ENCODE measurements at places on chromosomes 3 and 15.

DNA sequence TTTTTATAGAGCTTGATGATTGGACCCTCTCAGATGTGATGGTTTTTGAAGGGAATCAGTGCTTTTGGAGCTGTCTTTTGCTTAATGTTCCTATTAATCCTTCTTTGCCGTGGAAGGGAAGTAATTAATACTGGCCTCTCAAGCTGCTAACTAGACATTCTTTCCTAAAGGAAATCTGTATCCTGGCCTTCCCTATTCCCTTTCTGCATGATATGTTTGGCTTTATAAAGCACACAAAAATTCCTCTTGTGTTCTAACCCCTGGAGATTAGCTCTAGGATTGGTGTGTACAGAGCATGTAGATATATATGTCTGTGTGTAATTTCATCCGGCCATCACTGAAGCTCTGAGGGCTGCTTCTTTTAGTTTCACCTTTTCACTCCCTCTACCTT, 6.9 kb downstream of the ATXN7 start:
- no peak for DNase-seq

GRCh38 chr3:129618186-129618820, 11.8 kb upstream of the PLXND1 start:
- DNase-seq, result no peak

DNA sequence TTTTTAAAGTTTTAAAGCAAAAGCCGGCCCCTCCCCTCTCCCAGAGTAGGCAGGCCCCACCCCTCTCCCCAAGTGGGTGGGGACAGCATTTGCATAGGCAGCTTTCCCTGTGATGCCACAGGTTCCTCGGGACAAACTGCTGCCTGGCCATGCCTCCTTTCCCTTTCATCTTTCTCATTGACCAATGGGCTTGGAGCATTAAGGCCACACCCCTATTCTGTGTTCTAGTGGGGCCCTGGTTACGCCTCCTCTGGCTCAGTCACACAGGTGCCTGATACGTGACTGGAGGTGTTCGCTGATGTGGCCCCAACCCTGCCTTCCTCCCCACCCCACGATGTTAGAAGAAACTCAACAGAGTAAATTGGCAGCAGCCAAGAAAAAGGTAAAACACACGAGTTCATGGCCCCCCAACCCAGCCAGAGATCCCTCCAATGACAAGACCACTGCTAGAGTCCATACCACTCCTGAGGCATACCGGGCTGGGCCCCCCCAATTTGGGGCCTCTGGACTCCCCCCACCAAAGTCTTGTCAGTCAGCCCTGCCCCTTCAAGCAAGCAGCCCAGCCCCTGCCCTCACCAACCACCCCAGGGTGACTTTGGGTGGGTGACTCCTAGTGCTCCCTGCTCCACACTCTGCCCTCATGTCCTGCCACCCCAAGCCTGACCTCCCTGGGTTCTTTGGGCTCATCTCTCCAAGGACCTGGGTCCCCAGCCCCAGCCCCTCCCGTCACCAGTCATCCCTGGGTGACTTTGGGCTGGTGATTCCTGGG, 62.8 kb upstream of the CSPG4 start:
- no peak for DNase-seq

DNA sequence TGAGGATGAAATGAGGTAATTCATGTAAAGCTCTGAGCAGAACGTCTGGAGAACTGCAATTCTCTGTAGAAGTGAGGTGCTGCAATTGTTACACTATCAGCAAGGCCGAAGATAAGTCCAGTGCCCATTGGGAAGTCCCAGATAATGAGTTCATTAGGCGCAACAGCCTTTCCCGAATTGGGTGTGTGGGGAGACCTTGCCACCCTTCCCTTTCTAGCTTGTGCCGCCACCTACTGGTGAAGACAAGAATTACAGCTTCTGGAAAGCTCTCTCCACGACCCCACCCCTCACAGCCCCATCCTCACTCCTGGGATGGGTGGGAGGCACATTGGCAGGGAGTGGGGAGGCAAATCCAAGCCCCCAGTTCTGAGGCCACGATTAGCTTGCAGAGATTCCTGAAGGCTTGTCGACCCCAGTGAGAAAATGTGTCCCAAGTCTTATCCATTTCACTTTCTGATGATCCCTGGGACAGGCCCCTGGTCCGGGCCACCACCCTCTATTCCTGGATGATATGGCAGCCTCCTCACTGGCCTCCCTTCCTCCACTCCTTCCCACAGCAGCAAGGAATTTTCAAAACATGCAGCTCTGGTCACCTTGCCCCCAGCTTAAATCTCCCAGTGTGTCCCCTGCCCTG, 36.4 kb downstream of the FAM3D start:
- peak; percentile 14 for DNase-seq

GRCh38 chr3:179269152-179269707, 18.3 kb upstream of the KCNMB3 start:
- DNase-seq, result no peak

GRCh38 chr3:9100513-9100894, 137.2 kb upstream of the RAD18 start:
- no peak for DNase-seq

DNA sequence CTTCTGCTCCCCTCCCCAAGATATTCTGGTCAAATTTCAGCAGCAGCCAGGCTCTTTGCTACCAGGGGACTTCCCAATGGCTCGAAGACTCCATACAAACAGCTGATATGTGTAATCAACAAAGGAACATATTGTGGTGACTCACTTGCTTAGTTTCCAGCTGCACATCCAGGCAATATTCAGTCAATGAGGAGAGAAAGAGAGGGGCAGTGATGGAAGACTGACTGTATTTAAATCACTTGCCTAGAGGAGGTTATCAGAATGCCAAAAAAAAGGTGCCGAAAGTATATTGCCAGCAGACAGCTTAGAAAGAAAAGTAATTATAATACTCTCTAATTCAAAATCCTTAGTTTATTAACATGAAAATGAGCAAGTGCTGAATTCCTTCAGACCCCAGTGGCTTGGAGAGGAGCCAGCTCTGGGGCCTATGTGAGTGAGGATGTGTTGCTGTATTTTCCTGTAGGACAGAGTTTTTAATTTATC, 236.5 kb downstream of the LRTM1 start:
- DNase-seq, result no peak

GRCh38 chr3:42957573-42957972, 21.5 kb upstream of the GASK1A start:
- DNase-seq, result no peak

DNA sequence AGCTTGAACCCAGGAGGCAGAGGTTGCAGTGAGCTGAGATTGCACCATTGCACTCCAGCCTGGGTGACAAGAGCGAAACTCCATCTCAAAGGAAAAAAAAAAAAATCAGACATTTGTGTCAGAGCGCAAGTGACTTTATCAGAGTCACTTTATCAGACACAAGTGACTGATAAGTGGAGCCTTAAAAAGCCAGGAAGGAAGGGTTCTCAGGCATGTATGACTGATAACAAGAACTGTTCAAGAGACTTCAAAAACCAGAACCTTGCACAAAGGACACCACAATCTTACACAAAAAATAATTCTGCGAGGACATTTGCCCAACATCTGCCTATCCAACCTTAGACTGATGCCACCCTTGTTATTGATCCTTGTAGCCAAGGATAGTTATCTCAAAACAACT, 13.3 kb upstream of the CFAP44 start:
- DNase-seq, result no peak

DNA sequence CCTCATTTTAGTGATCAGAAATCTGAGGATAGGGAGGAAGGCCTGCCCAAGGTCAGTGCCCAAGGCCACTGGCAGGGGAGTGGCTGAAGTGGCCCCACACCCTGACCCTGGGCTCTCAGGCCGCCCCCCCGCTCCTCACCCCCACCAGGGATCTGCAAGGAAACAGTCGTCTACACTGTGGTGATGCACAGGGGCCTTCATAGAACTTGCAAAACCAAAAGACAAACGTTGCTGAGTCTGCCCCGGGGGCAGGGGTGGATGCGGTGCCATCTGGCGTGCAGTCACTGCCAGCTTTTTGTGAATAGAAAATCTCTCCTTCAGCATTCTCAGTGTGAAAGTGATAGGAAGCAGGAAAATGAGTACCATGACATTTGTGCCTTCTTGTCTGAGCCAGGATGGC, 41.3 kb downstream of the WHAMM start:
- DNase-seq, result no peak

GRCh38 chr15:100438570-100438969, 90.2 kb downstream of the CERS3 start:
- DNase-seq, result no peak

DNA sequence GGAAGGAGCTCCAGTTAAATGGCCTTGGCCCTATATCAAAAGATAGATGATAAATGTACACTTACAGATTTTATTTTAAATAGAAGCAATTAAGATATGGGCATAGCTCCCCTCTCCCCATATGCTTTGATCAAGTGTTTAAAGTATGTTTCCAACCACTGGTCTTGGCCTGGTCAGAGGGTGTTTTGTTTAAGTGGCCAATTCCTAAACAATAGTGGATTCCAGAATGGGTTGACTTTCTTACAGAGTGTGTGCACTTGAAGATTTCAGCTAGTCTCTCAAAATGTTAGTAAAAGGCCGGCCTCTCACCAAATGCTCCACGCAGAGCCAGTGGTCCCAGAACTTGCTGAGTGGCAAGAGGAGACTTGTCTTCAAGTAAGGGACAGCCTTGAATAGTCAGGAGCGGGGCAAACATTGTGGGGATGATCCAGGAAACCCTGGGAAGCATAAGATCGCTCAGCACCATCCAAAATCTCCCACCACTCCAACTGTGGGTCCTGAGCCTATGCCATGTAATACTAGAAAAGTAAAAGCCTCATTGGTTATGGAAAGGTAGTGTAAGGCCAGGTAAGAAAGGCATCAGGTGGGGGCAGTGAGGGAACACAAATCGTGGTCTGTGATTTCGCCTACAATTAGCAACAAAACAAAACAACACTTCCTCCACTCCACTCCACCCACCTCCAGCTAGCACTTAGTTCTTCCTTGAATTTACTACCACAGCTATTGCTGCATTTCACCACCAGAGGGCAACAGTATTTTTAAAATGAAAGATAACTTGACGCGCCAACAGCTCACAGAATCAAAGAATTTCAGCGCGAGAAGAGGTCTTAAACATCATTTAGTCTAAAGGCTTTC, 4.8 kb downstream of the RARRES1 start:
- no peak for DNase-seq

DNA sequence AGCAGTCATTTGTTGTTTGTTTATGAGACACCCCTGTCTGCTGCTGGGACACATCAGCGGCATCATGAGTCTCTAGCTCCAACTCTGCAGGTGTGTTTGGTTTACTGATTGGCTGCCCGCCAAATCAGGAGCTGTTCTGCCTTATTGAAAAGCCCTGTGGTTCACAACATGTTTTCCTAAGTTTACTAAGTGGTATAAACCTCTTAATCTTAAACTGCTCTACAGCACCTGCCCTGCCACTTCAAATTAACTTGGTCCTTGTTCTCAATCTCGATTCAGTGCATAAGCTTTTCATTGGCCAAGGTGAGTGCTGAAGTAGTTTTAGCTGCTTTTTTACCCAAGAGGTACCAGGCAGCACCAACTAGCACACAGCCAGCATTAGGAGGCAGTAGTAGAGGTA, 77.8 kb upstream of the WDR72 start:
- DNase-seq, result no peak

DNA sequence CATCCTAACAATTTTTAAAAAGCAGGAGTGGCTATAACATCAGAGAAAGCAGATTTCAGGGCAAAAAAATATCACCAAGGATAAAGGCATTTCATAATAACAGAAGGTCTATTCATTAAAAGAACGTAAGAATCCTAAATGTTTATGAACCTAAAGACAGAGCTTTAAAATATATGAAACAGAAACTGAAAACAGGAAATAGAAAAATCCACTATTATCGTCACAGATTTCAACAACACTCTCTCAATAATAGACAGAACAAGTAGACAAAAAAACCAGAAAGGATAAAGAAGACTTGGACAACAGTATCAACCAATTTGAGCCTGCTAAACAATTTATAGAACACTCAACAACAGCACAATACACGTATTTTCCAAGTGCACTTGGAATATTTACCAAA, 71.4 kb downstream of the FBXL22 start:
- DNase-seq, result no peak

DNA sequence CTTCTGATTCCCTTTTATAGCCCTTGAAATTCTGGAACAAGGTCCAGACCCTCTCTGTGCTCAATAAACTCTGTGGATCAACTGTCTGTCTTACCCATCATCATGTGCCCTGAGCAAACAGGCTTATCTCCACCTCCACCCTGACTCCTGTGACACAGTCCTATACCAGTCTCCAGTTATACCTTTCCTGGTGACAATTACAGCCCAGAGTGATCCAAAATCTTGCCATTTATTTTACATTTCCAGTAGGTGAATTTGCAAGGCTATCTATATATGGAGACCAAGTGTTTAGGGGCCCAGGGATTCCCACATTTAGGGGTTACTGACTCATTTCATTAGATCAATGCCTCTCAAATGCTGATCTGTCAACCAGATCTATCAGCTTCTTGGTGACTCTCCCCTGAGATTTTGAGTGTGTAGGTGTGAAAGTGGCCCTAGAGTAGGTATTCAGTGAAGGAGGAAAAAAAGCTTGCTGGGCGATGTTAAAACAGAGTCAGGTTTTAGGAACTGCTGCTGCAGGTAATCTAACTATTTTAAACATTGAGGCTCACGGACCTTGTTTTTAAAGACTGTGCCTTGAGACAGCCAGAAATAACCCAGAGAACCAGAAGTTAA, 229.6 kb upstream of the WNT5A start:
- DNase-seq, result no peak

DNA sequence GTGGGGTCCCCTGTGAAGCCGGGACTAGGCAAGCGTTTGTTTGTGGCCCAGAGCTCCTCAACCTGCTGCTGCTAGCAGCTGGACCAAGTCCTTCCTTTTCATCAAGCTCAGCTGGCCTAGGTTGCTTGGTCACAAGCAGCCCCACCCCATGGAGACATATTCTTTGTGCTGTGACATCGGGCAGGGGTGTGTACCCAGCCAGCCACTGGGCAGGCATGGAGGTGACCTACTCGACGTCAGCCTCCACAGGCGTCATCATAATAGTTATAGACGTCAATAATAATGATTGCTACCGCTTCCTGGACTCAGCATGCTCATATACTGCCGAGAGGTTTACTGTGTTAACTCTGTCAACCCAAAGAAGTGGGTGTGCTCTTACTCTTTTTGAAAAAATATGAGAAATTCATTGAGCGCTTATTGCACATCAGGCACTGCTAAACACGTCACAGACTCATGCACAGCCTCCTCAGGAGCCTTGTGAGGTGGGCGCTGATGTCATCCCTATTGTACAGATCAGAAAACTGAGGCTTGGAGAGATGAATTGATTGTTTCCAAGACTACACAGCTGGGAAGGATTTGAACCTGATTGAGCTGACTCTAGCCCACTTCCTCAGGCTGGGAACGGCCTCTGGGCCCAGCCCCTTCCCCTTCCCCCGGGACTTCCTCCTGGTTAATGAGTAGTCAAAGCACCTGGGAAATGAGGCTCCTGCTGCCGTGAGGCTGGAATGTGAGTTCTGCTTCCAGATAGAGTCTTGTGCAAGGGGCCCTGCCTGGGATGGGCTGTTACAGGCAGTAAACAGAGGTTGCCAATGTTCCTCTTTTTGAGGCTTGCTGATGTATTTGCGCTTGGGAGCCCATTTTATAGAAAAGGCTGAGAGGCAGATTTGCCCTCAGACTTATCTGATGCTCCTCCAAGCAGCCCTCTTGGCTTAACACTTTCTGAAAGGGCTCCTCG, 16.2 kb downstream of the SLC6A6 start:
- no peak for DNase-seq

GRCh38 chr3:134373271-134374104, 759 bp downstream of the AMOTL2 start:
- DNase-seq, result no peak

- no peak for DNase-seq
Measured at GRCh38 chr3:161231861-161232260, 10.8 kb downstream of the NMD3 start.

GRCh38 chr3:52341123-52341522, 25.0 kb downstream of the DNAH1 start:
- DNase-seq, result no peak
